ENCODE measurements at places on chromosomes 5 and 9. TPM values are rescaled to one million over a fixed set of nuclear protein-coding genes. Genes with fewer than 3 reads are reported as not detected.

FANCG gene
- 2.2 TPM for total RNA-seq

- no peaks in the 10 kb centered on the region for H3K27me3 ChIP-seq
- H3K4me3 ChIP-seq: no peak overlapping the region
- DNase-seq: no peak
Observed at GRCh38 chr5:73387149-73387591, 61.4 kb downstream of the FOXD1 start.

DNA sequence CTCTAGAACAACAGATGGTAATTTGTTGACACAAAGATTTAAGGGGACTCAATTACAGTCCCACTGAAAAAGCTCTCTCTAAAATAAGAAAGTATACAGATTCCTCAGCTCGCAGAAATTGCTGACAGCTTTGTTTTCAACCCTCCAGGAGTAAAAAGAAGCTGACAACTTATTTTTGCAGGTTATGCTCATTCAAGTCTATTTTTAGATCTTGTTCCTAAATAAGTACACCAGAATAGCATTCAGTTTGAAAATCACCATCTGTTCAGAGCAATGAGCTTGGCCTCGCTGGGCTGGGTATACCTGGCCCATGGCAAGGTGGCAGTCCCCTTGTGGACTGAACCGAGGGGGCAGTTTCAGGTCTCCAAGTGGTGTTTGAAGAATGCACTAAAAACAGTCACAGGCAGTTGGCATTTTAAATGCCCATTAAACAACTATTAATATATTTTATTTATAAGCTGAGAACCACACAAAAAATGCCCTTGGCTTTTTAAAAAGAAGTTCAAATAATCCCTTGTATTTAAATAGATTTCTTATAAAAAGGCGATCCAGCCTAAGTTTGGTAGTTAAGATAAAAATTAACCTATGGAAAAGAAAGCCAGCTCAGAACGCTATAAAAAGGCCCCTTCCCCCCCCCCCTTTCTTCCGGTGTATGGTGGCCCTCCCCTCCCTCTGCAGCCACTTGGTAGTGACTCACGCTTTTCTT, 169.2 kb downstream of the AUH start:
- no peaks in the 10 kb centered on the region for H3K36me3 ChIP-seq
- no peaks in the 10 kb centered on the region for H3K27me3 ChIP-seq

GPR21 gene
- total RNA-seq: not detected

DNA sequence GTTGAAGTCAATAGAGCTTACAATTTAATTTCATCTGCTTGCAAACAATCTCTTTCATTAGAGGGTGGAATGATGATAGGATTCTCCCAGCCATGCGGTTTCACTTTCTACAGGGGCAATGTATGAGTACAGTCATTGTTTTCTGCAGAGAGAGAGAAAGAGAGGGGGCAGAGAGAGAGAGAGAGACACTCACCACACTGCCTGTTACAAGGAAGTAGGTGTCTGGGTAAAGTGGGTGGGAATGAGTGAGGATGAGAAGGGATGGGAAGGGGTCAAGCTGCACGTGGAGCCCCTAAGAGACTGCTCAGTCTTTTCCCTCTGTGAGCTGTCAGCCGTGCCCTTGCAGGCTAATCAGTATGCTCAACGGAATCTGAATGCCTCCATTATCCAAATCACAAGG, 454.3 kb downstream of the KDM4C start:
- H3K27ac ChIP-seq: no peak overlapping the region
- H3K4me1 ChIP-seq: no peaks in the 10 kb centered on the region
- H3K4me3 ChIP-seq: no peak overlapping the region
- no peak for DNase-seq

GRCh38 chr9:85900504-85901201, 40.3 kb upstream of the NAA35 start:
- H3K27me3 ChIP-seq: no peaks in the 10 kb centered on the region
- no peak overlapping the region for H3K4me3 ChIP-seq
- H3K27ac ChIP-seq: no peak overlapping the region
- DNase-seq: no peak

DNA sequence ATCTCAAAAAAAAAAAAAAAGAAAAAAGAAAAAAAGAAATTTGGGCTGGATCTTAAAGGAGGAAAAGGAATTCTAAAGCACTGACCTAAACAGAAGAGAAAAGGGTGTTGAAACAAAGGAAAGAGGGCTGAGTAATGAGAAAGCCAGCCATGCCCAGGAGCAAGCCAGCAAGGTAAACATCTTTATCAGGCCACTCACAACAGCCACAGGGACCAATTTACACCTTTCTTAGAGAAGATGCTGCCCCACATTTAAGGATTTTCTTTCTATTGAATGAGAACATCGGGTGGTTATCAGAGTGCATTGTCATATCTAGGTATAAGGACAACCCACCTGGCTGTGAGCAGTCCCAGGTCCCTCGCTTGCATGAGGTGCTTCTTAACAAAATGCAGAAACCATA, 16.6 kb downstream of the LHFPL2 start:
- H3K4me3 ChIP-seq: no peak overlapping the region
- DNase-seq: no peak
- peaks cover 30% of the 10 kb centered on the region for H3K36me3 ChIP-seq
- peaks cover 49% of the 10 kb centered on the region for H3K4me1 ChIP-seq

DNA sequence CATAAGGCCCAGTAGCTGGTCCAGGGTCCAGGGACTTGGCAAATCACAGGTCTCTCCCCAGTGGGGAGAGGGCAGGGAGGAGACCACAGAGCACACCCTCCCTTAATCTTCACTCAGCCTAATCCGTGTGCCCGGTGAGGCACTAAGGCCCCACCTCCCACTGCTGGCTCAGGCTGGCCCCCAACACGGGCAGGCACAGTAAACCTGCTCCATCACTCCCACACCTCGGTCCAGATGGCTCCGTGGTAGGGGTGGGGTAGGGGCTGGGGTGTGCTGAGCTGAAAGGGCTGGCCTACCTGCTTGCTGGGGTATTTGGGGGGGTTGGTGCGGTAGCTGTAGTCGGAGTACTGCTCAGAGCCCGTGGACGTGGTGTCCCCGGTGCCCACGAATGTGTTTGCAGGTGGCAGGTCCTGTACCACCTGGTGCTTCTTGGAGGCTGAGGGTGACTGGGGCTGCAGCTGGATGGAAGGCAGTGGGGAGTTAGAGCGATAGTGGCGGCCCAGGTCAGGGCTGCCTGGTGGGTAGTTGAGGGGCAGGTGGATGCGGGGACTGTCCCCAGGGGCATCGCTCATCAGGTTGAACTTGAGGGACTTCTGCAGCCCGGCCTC, 15.2 kb downstream of the PCDH1 start:
- no peak overlapping the region for H3K27ac ChIP-seq
- no peak overlapping the region for H3K4me3 ChIP-seq
- peaks cover 26% of the 10 kb centered on the region for H3K36me3 ChIP-seq
- H3K4me1 ChIP-seq: peaks cover 11% of the 10 kb centered on the region
- DNase-seq: no peak
- H3K27me3 ChIP-seq: no peaks in the 10 kb centered on the region
